Stimulated activated CD4-positive, alpha-beta T cell treated with anti-CD3 and anti-CD28 coated beads, Interleukin-4, amount 100 ng/mL, for 48 hours (primary cell): ENCODE measurements at places on chromosomes 4 and X.
A peak's percentile ranks its signal among the peaks of the same experiment; 100 is the strongest.

DNA sequence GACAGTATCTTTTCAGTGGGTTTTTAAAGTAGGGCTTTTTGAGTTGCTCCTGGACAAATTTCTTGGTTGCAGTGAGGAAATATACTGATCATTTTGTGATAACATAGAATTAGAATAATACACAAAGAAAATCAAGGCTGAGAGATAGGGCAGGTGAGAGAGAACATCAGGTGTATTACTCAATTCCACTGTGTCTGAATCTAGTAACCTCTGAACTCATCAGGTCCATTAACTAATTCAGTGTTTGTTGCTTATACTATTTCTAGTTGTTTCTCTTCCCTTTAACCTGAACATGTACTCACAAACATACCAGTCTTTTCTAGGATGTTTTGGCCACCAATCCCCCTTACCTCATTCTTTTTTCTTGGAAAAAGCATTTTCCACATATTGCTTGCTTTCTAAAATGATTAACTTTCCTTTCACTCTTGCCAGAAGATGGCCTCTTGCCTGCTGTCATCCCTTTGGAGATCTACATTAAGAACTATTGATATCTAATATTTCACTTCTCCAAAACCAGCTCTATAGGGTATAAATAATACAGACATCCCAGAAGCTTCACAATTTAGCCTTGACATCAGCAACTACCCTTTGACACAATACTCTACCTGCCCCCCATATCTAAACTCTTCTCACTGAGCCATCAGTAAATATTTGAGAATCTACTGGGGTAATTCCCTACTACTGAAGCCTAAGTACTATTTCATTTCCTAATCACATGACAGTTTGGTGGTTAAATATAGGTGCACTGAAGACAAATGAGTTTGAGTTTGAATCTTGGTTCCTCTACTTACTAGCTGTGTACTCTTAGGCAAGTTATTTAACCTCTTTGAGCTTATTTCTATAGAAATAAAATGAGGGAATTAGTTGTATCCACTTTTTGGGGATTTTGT lies 470.8 kb upstream of the IGFBP7 start:
- no peak for DNase-seq

GRCh38 chrX:17377795-17378194 lies 2.8 kb downstream of the NHS start:
- DNase-seq: peak; percentile 17

DNA sequence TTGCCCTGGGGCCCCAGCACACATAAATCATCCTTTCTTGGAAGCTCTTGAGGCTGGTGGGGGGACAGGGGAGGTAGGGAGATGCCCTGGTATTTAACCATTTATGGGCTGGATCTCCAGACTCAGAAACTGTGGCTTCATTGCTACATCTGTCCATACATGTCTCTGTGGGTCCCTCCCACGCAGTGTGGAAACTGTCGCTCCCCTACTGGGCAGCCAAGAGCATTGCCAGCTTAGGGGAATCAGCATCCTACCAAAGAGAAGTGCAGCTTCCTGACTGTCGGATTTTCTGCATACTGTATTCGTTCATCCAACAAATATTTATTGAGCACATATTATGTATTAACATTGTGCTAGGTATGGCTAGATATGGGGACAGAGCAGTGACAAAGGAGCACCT lies 3.7 kb downstream of the GRIPAP1 start:
- DNase-seq: no peak

- DNase-seq: peak; percentile 63
Measured at GRCh38 chrX:102345916-102346315, 93.9 kb downstream of the NXF2B start.

- DNase-seq: no peak
Measured at GRCh38 chr4:82638479-82638878, 76.7 kb upstream of the TMEM150C start.

- DNase-seq: no peak
Measured at GRCh38 chr4:150251752-150252190, 173.5 kb downstream of the DCLK2 start.

DNA sequence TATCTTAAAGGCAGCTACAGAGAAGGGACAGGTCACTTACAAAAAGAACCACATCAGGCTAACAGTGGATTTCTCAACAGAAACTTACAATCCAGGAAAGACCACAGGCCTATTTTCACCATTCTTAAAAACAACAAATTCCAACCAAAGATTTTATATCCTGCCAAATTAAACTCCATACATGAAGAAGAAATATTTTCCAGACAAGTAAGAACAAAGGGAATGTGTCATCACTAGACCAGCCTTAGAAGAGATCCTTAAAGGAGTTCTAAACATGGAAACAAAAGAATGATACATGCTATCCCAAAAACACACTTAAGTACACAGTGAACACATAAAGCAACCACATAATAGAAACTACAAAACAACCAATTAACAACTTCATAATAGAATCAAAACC lies 105.6 kb downstream of the ANXA10 start:
- DNase-seq: no peak

DNA sequence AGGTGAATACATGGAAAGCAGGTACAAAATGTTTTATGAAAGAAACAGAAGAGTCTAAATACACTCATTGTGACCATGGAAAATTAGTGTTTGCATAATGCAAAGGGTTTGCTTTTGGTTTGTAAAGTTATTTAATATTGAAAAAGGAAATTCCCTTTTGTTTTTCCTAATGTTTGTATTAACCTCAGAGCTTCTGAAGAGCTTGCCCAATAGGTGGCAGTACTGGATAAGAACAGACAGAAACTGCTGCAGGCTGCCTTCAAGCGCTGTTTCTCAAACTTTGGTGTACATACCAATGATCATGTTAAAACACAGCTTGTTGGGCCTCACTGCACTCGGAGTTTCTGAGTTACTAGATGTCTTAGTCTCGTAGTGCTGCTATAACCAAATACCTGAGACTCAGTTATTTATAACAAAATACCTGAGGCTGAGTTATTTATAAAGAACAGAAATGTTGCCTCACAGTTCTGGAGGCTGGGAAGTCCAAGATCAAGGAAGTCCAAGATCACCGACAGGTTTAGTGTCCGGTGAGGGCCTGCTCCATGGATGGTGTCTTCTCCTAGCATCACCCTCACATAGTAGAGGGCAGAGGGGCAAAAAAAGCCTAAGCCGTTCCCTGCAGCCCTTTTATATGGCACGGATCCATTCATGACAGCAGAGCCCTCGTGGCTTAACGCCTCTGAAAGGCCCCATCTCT lies 54.2 kb downstream of the SUPT20HL2 start:
- DNase-seq: no peak

GRCh38 chr4:6568689-6569332 lies 6.2 kb upstream of the MAN2B2 start:
- DNase-seq: no peak

DNA sequence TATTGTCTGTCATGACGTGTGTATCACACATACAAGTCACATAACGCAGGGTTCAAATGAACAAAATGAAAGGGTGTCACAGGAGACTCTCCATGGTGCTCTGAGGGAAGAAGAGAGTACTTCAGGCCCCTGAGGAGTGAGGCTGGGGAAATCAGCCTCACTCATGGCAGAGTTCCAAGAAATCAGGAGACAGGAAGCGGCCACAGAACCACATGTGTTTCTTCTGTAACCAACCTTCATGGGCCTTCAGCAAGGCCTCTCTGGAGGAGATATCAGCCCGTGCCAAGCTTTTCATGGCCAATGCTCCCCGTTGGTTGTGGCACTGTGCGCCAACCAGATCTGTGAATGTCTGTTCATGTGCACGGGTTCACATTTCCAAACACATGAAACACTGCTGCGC lies 76.0 kb downstream of the NAT8L start:
- no peak for DNase-seq

- DNase-seq: no peak
Measured at GRCh38 chr4:145423017-145423708, 58.5 kb upstream of the SMAD1 start.

DNA sequence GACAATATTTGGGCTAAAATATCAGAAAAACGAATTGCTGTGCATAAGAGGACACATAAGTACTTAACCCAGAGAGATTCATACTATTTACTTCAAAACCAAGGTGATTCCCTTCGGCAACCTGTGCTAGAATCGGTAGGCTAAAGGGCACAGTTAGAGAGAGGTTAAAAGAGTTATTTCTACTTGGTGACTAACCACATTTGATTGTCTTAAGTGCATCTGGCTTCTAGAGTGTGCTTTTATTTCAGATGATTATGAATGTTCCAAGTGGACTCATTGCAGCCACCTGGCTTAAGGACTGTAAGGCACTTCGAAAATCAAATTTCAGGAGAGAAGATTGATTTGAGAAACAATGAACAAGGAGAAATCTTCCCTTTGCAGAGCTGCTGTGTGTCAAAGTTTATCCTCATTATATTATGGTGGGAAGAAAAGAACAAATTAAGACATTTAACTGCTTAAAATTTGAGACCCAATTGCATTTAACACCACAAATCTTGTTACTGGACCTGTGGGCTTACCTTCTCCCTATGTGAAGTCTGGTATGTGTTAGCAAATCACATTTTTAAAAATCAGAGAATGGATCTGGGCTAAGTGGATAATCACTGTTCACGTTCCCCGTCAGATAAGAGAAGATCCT lies 34.0 kb downstream of the PHOX2B start:
- no peak for DNase-seq

DNA sequence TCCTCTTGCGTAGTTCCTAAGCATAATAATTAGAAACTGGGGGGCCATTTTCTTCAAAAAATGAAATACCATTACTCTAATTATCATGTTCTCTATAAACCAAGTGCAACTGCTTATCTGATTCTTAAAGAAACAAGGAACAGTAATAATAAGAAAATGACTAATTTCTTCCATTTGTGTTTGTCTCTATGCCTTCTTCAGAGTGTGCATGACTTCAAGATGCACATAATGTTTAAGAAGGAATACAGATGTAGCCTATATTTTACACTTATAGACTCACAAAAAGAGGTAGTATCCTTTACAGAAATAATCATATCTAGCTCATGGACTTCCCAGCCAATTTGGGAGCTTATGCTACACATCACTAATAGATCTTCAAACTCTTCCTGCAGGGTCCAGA lies 131.7 kb downstream of the CHRNA9 start:
- DNase-seq: no peak

GRCh38 chr4:26859762-26860156 lies 882 bp upstream of the STIM2 start:
- no peak for DNase-seq

GRCh38 chr4:130825284-130825683 lies 1729.3 kb downstream of the C4orf33 start:
- no peak for DNase-seq

DNA sequence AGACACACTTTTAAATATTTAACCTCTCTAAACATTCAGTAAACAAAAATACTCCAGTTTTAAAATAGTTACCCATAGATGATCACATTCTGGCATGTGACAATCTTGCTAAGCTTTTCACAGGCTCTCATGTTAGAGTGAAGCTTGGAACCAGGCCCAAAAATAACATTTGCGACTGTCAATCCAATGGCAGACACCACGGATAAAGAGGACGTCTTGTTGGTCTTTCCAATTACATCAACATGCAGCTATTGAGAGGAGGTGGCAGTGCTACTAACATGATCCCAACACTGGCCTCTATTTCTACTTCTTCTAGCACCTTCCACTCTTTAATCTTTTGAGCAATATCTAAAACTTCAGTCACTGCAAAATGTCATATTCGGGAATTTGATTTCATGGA lies 970.8 kb upstream of the TENM3 start:
- DNase-seq: no peak

DNA sequence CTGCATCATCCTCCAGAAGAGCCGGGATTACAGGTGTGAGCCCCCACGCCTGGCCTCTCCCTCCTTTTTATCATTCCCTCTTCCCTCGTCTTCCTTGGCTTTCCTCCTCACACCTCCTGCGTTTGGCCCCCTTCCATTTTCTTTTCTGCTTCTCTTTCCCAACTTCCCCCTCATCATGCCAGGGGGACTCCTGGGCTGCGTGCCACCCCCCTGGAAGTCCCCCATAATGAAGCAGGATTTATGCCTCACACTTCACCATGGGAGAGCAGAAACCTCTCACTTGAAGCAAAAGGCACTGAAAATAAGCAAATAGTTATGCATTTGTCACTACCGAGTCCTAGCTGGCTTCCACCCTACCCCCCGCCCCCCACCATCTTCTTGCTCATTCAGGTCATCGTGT lies 7.9 kb downstream of the TKTL1 start:
- DNase-seq: no peak

DNA sequence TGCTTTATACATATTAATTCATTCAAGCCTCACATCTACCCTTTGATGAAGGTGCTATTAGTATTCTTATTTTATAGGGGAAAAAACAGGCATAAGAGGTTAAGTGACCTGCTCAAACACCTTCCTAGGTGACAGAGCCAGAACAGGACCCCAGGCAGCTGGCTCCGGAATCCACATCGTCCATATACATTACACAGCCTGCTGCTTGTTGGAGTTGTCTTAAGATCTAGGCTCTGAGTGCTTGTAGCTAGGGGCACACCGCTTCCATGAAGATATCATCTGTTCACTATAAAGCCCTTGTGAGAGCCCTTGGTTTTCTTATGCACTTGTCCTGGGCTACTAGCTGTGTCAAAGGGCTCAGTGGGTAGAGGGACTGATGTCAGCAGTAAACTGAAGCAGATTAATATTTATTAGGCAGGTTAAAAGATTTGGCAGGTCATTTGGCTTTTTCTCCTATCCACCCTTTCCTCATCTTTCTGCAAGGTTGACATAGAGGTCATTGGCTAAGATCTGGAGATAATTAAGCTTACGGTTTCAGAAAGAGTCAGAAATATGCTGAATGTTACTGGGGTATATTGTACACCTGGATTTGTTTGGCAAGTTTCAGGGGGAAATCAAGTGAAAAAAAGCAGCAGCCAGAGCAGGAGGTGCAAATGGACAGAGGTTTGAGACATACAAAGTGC lies 195.4 kb downstream of the SOWAHB start:
- no peak for DNase-seq

GRCh38 chr4:142645475-142646108 lies 200.5 kb downstream of the INPP4B start:
- no peak for DNase-seq

DNA sequence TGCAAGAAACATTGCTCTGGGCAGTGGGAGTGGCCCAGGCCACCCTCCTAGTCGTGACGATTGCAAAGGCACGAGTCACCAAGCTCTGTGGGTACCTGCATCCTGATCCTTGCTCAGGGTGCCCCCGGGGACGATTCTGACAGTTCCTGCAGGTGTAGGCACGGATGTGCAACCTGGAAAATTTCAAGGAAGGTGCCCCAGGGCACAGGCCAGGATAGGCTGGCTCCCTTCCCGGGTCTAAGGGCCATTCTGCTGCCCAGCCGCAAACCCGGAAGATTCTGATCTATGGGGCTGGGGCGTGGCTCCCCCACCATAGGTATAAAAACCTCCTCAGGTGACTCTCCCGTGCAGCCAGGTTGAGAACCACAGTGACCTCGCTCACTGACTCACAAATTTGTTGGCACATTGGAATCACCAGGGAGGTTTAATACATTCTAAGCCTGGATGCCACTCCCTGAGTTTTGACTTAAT lies 228.5 kb downstream of the PTTG2 start:
- DNase-seq: no peak

- no peak for DNase-seq
Measured at GRCh38 chrX:131306601-131307000, 17.5 kb upstream of the IGSF1 start.

DNA sequence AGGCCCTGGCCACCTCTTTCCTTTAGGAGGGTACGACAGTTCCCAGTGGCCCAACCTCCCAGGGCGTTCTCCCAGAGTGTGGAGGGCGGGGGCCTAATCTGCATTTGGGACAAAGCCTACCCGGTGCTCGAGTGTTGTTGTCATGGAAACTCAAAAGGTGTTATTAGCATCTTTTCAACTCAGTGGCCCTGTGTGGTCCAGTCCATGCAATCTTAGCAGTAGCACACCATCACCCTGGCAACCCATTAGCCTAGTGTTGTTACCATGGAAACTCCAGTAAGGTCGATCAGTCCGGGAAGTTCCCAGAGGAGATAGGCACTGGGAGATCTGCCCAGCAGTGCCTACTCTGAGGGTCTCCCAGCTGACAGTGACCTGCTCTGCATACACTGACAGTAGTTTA lies 20.2 kb downstream of the APLN start:
- DNase-seq: no peak
